Right lung (tissue), 10 donors: ENCODE measurements at places on chromosomes 16 and 17. TPM values are rescaled to one million over a fixed set of nuclear protein-coding genes. Genes with fewer than 3 reads are reported as not detected.

The SMPD3 gene
- polyA plus RNA-seq = 3.5 TPM

The NLRC3 gene
- polyA plus RNA-seq = 4.1 TPM

The RAPGEFL1 gene
- 8.5 TPM for polyA plus RNA-seq

The CSH1 gene
- 1.4 TPM for polyA plus RNA-seq

The AHSP gene
- 10.7 TPM for polyA plus RNA-seq

The PAQR4 gene
- 12.4 TPM for polyA plus RNA-seq

The HSD11B2 gene
- 86.2 TPM for polyA plus RNA-seq

The ERN1 gene
- polyA plus RNA-seq = 10.5 TPM

The SLC16A3 gene
- 23.4 TPM for polyA plus RNA-seq

The NSMCE1 gene
- polyA plus RNA-seq = 69.8 TPM

The SCARF1 gene
- 21.0 TPM for polyA plus RNA-seq

The CD7 gene
- polyA plus RNA-seq = 1.4 TPM

The CCL11 gene
- 0.68 TPM for polyA plus RNA-seq

The NECAB2 gene
- 0.54 TPM for polyA plus RNA-seq

The TBX6 gene
- 0.85 TPM for polyA plus RNA-seq

The UTS2R gene
- not detected for polyA plus RNA-seq

The PSMD11 gene
- polyA plus RNA-seq = 71.1 TPM

The HBA1 gene
- polyA plus RNA-seq = 605 TPM

The MARCHF10 gene
- 1.1 TPM for polyA plus RNA-seq

The BAIAP3 gene
- 4.2 TPM for polyA plus RNA-seq
